ENCODE measurements at places on chromosomes 11 and 22.

- DNase-seq = no peak
Observed at GRCh38 chr11:130847517-130847916, 68.8 kb downstream of the SNX19 start.

DNA sequence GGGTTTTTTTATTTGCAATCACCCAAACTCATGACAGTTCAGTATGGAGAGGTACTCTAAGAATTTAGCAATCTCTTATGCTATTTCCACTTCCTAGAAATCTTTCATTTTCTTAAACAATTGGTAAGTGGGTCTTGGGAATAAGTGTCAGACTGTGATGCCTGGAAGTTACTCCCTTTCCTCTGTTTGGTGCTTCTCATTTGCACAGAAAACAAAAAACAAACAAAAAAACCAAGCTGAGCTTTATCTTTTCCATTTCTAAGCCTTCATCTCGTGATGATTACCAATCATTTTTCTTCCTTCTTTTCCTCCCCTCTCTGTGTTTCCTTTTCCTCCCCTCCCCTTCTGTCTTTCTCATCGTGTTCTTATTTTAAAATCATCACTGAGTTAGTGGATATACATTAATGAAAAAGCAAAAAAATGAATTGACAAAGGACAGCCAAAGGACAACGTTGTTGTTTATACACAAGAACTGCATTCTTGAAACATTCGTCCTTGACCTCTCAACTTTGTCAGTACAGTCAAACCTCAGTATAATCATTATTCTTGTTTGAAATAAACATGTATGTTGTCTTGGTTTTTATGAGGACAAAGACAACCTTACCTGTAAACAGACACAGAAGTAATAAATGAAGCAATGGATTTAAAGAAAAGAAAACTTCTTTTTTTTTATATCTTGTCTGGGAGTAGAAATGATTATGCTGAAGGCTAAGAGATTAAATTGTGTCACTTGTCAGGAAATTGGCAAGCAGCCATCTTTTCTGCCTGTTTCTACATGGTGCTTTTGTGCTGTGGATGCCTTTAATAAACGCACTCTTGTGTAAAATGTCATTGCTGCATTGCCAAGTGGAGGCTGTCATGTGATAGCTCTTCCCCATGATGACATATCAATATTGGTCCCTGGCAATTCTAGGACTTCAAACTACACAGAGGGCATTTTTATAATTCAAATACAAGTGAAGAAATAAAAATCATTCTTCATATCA lies 803.2 kb upstream of the CCDC90B start:
- no peak for DNase-seq

GRCh38 chr11:72127923-72128322 lies 7.6 kb upstream of the FOLR3 start:
- no peak for DNase-seq

- DNase-seq = no peak
Observed at GRCh38 chr22:37183432-37184379, 4.3 kb downstream of the C1QTNF6 start.

GRCh38 chr11:92929246-92929645 lies 40.2 kb upstream of the MTNR1B start:
- no peak for DNase-seq

DNA sequence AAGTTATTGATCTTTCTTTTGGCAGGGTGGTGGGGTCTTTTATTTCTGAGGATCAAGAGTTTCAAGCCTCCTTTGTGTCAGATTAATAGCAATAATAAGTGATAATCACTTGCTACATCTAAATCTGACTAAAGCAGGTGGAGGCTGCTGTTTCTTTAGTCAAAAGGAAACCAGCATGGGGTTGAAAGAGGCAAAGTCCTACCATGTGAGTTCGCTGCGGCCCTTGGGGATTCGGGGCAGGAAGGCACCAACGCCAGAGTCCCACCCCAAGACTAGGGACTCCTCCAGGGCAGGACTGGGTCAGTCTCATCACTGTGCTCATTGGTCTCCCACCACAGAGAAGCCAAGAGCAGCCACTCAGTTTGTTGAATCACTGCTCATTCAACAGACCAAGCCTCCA lies 73.0 kb downstream of the TENM4 start:
- DNase-seq = no peak

Measured in CD4-positive, alpha-beta T cell treated with Interferon alpha-2 for 1 hour (primary cell).